ENCODE measurements at places on chromosomes 6 and 20. TPM values are rescaled to one million over a fixed set of nuclear protein-coding genes. Genes with fewer than 3 reads are reported as not detected.

- DNase-seq, result no peak
- H3K36me3 ChIP-seq, result no peaks in the 10 kb centered on the region
- no peak overlapping the region for H3K27ac ChIP-seq
- H3K27me3 ChIP-seq, result no peaks in the 10 kb centered on the region
Observed at GRCh38 chr20:8212286-8212685, 80.2 kb downstream of the PLCB1 start.

- H3K4me3 ChIP-seq, result peak overlapping the region; percentile 92
- H3K36me3 ChIP-seq, result no peaks in the 10 kb centered on the region
- 0 out of 2 replicates have a peak, but pooled peaks cover 6% of the 10 kb centered on the region for H3K4me1 ChIP-seq
- H3K27ac ChIP-seq, result peak overlapping the region; percentile 54
- no peaks in the 10 kb centered on the region for H3K27me3 ChIP-seq
- peak; percentile 59 for DNase-seq
Observed at GRCh38 chr20:11891077-11891775, 26.5 kb upstream of the BTBD3 start.

GRCh38 chr6:92026878-92027277 lies 1392.5 kb downstream of the EPHA7 start:
- no peaks in the 10 kb centered on the region for H3K36me3 ChIP-seq
- H3K4me1 ChIP-seq, result no peaks in the 10 kb centered on the region
- no peaks in the 10 kb centered on the region for H3K27me3 ChIP-seq
- no peak for DNase-seq
- no peak overlapping the region for H3K4me3 ChIP-seq

GRCh38 chr6:11277275-11278206 lies 45.1 kb upstream of the NEDD9 start:
- H3K4me1 ChIP-seq, result peaks cover 7% of the 10 kb centered on the region
- DNase-seq, result peak; percentile 21
- H3K36me3 ChIP-seq, result no peaks in the 10 kb centered on the region
- H3K27me3 ChIP-seq, result no peaks in the 10 kb centered on the region
- H3K4me3 ChIP-seq, result no peak overlapping the region

DNA sequence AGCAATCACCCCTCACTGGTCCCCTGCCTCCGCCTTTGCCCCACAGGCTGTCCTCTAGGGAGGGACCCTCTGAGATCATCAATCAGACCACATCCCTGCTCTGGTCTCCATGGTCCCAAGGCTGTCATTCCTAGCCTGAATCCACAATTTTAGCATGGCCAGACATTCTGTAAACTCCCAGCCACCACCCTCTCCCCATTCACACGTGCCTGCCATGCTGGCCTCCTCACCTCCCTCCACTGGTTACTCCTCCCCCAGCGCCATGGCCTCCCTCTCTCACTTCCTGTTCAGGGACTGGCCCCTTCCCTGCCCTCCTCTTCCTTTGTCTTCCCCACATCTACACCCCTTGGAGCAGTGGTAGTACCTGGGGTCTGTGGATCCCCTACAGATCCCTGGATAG lies 150.7 kb upstream of the MLN start:
- no peak overlapping the region for H3K4me3 ChIP-seq
- no peak for DNase-seq
- H3K27me3 ChIP-seq, result no peaks in the 10 kb centered on the region
- no peak overlapping the region for H3K27ac ChIP-seq

DNA sequence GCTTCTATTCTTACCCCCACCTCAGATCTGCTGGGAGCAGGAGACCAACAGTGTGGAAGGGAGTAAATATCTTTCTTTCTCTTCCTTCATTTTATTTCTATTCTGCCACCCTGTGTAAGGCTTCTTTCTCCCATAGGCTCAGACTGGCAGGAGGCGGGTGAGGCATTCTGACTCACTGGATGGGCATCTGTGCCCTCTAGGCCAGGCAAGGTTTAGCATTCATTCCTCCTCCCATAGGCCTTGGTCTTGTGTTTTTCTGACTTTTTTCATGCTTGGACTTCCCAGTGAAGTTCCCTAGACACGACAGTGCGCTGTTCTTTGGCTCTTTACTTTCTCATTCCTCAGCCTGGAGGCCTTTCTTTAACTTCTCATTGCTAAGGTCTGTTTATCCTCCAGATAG lies 235.2 kb downstream of the SYNE1 start:
- no peaks in the 10 kb centered on the region for H3K27me3 ChIP-seq
- H3K36me3 ChIP-seq, result no peaks in the 10 kb centered on the region
- H3K4me3 ChIP-seq, result no peak overlapping the region
- H3K27ac ChIP-seq, result no peak overlapping the region
- DNase-seq, result no peak
- no peaks in the 10 kb centered on the region for H3K4me1 ChIP-seq

DNA sequence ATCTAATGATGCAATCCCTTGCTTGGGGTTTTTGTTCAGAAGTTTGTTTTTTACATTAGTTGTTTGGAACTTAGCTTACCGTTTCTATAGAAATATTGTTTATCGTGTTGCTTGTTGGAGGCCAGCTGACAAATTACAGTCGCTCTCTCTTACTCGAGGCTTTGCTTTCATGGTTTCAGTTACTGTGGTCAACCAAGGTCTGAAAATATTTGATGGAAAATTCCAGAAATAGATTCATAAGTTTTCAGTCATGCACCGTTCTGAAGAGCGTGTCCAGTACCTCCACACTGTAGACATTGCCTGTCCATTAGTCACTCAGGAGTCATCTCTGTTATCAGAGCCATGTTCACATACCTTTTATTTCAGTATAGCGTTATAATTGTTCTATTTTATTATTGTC lies 47.9 kb downstream of the DEK start:
- no peak for DNase-seq
- no peak overlapping the region for H3K27ac ChIP-seq
- H3K4me3 ChIP-seq, result no peak overlapping the region
- H3K27me3 ChIP-seq, result no peaks in the 10 kb centered on the region
- no peaks in the 10 kb centered on the region for H3K36me3 ChIP-seq

GRCh38 chr6:87701344-87701675 lies 723 bp downstream of the AKIRIN2 start:
- peak; percentile 52 for DNase-seq
- H3K36me3 ChIP-seq, result no peaks in the 10 kb centered on the region
- no peaks in the 10 kb centered on the region for H3K27me3 ChIP-seq
- H3K4me1 ChIP-seq, result no peaks in the 10 kb centered on the region

DNA sequence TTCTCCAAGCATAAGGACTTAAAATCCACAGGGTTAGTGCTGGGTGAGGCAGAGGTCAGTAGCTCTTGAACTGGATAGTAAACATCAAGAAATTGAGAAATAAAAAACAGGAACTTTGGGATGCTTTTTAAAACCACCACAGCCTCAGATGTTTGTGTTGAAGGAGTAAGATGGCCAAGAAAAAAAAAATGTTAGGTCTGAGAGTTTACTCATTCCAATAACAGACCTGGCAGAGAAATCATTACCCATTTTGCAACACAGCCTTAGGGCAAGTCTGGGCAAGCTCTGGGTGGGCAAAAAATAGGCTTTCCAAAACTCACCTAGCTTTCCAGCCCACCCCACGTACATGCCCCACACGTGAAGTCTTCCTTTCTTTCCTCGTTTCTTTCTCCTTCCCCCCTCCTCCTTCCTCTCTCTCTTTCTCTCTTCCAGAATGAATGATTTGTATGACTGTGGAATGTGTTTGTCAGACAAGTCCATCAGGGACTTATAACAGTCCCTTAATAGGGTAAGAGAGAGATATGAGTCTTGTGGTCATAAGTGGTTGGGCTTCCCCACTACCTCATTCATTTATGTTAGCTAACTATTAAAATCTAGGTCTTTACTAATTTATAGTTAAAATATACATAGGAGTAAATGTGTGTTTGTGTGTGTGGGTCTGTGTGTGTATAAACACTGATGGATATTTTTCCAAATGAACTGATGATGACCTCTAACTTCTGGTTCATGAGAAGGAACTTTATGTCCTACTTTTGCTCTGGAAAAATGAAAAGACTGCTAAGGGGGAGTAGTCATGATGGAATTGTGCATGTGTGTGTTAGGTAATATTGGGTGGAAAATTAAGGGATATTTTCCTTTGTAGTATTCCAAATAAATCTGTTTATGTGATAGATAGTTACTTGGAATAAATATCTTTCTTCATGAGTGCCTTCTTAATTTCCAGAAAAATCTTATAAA lies 18.0 kb upstream of the DSE start:
- no peak overlapping the region for H3K4me3 ChIP-seq
- no peak for DNase-seq
- no peak overlapping the region for H3K27ac ChIP-seq
- no peaks in the 10 kb centered on the region for H3K36me3 ChIP-seq
- peaks cover 7% of the 10 kb centered on the region for H3K4me1 ChIP-seq

DNA sequence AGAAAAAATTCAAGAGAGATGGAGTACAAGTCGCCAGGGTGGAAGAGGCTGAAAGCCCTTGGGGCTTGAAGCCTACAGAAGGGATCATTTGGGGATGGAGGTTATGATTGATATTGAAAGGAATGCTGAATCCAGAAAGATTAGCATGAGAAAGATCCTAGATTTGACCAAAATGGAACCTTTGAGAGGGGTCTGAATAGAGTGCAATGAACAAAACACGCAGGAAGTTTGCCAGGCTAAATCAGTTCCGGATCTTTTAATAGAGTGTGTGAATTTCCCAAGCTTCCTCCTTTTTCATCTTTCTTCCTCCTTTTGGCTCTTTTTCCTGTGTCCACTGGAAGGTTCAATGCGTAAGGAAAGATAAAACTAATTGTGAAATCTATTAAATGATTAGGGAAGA lies 15.3 kb downstream of the IPCEF1 start:
- H3K4me1 ChIP-seq, result peaks cover 10% of the 10 kb centered on the region
- no peak for DNase-seq
- H3K4me3 ChIP-seq, result no peak overlapping the region
- H3K36me3 ChIP-seq, result no peaks in the 10 kb centered on the region
- no peaks in the 10 kb centered on the region for H3K27me3 ChIP-seq
- no peak overlapping the region for H3K27ac ChIP-seq

DNA sequence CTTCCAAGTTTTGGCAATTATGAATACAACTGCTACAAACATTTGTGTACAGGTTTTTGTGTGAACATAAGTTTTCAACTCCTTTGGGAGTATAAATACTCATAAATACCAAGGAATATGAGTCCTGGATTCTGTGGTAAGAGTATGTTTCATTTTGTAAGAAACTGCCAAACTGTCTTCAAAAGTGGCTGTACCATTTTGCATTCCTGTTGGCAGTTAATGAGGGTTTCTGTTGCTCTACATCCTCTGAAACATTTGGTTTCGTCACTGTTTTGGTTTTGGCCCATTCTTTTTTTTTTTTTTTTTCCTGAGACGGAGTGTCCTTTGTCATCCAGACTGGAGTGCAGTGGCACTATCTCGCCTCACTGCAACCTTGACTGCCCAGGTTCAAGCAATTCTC lies 8.5 kb downstream of the AP5S1 start:
- H3K36me3 ChIP-seq, result no peaks in the 10 kb centered on the region
- H3K27me3 ChIP-seq, result no peaks in the 10 kb centered on the region
- H3K4me3 ChIP-seq, result no peak overlapping the region
- H3K27ac ChIP-seq, result no peak overlapping the region
- no peak for DNase-seq
- H3K4me1 ChIP-seq, result no peaks in the 10 kb centered on the region

- no peaks in the 10 kb centered on the region for H3K36me3 ChIP-seq
- H3K4me3 ChIP-seq, result no peak overlapping the region
- peak; percentile 19 for DNase-seq
- H3K4me1 ChIP-seq, result no peaks in the 10 kb centered on the region
- H3K27me3 ChIP-seq, result no peaks in the 10 kb centered on the region
Observed at GRCh38 chr20:48846516-48847492, 19.0 kb upstream of the PREX1 start.

- no peaks in the 10 kb centered on the region for H3K27me3 ChIP-seq
- DNase-seq, result no peak
- no peaks in the 10 kb centered on the region for H3K4me1 ChIP-seq
- no peak overlapping the region for H3K27ac ChIP-seq
- no peak overlapping the region for H3K4me3 ChIP-seq
Observed at GRCh38 chr20:11234608-11235007, 560.8 kb upstream of the JAG1 start.

GRCh38 chr6:144683216-144684070 lies 398.3 kb downstream of the UTRN start:
- no peak overlapping the region for H3K27ac ChIP-seq
- H3K36me3 ChIP-seq, result peaks cover 6% of the 10 kb centered on the region
- no peak overlapping the region for H3K4me3 ChIP-seq
- no peaks in the 10 kb centered on the region for H3K27me3 ChIP-seq
- DNase-seq, result no peak
- H3K4me1 ChIP-seq, result no peaks in the 10 kb centered on the region

- H3K4me3 ChIP-seq, result no peak overlapping the region
- H3K4me1 ChIP-seq, result no peaks in the 10 kb centered on the region
- no peak for DNase-seq
- H3K36me3 ChIP-seq, result no peaks in the 10 kb centered on the region
- no peak overlapping the region for H3K27ac ChIP-seq
Observed at GRCh38 chr20:8557711-8558110, 425.6 kb downstream of the PLCB1 start.

DNA sequence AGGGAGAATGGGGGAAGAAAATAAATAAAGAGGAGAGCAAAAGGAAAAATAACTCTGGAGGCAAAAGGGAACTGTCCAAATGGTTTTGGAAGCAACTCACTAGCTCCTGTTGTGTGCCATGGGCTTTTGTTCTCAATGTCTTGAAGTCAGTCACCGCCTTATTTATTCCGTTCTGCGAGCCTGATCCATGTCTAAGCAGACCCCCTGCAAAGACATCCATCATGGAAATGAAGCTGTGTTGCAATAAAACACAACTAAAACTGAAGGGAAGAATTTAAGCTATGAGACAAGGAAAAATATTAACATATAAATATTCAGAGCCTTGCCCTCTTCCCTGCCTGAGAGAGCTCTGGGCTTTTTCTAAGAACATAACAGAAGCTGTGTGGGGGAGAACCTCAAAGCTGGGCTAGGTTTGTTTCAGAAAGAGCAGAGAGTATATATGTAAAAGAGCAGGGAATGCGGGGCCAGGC lies 373.2 kb upstream of the CNR1 start:
- H3K36me3 ChIP-seq, result no peaks in the 10 kb centered on the region
- DNase-seq, result no peak
- no peaks in the 10 kb centered on the region for H3K27me3 ChIP-seq
- no peaks in the 10 kb centered on the region for H3K4me1 ChIP-seq

DNA sequence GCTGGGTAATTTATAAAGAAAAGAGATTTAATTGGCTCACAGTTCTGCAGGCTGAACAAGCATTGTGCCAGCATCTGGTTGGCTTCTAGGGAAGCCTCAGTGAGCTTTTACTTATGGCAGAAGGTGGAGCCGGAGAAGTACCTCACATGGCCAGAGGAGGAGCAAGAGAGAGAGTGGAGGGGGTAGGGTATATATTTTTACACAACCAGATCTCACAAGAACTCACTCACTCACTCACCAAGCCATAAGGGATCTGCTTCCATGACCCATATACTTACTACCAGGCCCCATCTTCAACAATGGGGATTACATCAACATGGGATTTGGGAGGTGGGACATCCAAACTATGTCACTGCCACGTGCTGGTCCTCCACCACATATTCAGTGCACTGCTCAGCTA lies 152.6 kb upstream of the PRND start:
- H3K4me3 ChIP-seq, result no peak overlapping the region
- no peak for DNase-seq
- H3K4me1 ChIP-seq, result no peaks in the 10 kb centered on the region
- no peak overlapping the region for H3K27ac ChIP-seq
- H3K36me3 ChIP-seq, result no peaks in the 10 kb centered on the region

- no peak for DNase-seq
- H3K4me1 ChIP-seq, result no peaks in the 10 kb centered on the region
- no peaks in the 10 kb centered on the region for H3K27me3 ChIP-seq
Observed at GRCh38 chr6:148251891-148252290, 90.7 kb upstream of the SASH1 start.

SIRPD gene
- not detected for total RNA-seq

SNX21 gene
- total RNA-seq, result 16.8 TPM

KIF13A gene
- 40.8 TPM for total RNA-seq

HIVEP1 gene
- total RNA-seq, result 26.3 TPM

PABPC1L gene
- 60.9 TPM for total RNA-seq

MBOAT1 gene
- total RNA-seq, result 19.6 TPM

LIME1 gene
- total RNA-seq, result 4.5 TPM

ANGPT4 gene
- 0.06 TPM for total RNA-seq

All from H1 (cell line).